ENCODE measurements at places on chromosomes 3 and 15.

DNA sequence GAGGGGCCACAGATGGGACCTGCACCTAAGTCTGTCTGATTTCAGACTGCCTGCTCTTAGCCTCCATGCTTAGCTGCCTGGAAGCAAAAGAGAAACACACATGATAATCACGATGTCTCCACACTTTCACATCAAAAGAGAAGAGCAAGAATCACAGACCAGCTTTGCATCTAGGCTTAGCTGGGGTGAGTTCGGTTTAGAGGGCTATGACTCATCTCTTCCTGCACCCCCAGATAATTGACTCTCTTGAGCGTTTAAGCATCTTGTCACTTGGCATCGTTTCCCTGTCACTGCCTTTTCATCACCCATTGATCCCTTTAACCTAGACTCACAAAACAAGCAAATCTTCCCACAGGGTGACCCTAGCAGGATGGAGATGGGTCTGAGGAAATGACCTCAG is 124.0 kb downstream of the NTRK3 start:
- DNase-seq = no peak

- DNase-seq = no peak
These were observed 135.4 kb downstream of the KLF13 start for GRCh38 chr15:31461911-31462480.

DNA sequence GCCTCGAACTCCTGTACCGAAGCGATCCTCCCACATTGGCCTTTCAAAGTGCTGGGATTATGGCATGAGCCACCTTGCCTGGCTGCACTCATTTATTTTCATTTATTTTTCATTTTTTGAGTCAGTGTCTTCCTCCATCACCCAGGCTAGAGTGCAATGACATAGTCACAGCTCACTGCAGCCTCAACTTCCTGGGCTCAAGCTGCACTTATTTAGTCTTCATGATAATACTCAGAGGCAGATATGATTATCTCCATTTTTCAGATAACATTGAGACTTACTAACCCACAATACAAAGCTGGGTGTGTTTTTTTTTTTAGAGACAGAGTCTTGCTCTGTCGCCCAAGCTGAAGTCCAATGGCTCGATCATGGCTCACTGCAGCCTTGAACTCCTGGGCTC is 10.0 kb downstream of the PRKCI start:
- DNase-seq = no peak

- no peak for DNase-seq
These were observed 182.4 kb downstream of the CBLB start for GRCh38 chr3:105686278-105686897.

DNA sequence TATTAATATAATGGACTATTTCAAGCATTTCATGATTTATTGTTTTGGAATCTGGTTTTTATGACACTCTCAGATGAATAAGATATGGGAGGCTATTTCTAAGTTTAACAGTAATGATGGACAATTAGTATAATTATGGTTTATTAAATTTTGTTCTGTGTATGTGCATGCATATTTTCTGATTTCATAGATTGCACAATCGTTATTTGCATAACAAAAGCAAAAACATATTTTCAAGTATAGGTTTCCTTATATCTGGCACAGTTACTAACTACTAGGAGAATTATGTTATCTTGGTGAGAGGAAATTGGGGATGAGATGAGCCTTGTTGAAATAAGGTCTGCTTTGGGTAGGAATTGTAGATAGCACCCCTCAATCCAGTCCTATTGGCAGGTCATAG is 413.1 kb downstream of the MCTP2 start:
- DNase-seq = peak; percentile 26

DNA sequence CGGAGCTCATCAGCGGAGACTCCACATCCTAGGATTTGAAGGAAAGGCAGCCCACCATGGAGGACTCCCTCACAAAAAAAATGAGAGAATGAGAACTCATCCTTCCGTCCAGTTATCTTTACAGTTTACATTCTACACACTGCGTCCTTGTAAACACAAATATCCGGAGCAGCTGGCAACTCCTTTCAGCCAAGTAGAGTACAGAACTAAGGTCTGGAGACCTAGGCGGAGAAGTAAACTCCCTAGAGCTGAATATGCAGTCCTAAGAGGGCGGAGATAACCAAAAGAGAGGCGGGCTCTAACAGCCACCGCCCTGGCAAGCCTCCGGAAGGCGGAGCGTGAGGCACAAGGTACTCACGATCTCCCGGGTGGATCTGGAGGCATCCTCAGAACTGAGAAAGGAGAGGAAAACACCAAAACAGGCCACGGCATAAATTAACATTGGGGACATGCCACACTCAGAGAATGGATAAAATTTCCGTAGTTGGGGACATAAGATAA is 924 bp upstream of the SIN3A start:
- DNase-seq = peak; percentile 91
